Activated T-helper 1 cell treated with anti-CD3 and anti-CD28 coated beads, Interleukin-2, amount 50 U/mL, for 16 hours (primary cell): ENCODE measurements at places on chromosomes 1 and 21.

GRCh38 chr21:26800001-26800400 lies 45.2 kb downstream of the ADAMTS1 start:
- no peak for DNase-seq

DNA sequence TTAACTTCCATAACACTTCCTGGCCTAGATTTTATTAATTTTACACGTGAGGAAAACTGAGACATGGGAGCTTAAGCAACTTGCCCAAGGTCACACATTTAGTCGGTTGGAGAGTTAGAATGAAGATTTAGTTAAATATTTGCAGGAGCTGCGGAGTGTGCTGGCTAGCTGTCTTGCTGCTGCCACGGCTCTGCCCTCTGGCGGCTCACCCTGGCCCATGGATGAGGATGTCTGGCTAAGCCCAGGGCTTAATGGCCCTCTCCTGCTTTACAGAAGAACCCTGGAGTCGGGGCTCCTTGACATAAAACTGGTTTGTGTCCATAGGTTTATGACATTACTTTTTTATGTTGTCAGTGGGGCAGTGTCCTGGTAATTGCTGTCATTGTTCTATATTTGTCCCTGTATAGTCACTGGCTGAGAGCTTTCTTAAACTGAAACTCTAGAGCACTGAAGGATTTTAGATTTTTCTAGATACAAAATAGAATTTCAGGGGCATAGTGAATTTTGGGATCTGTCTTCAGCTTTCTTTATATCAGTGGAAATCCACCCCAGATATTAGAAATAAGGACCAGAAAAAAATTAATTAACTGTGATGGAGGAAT lies 88.9 kb upstream of the WLS start:
- DNase-seq = no peak

GRCh38 chr1:172754609-172755008 lies 95.7 kb downstream of the FASLG start:
- DNase-seq = no peak

- DNase-seq = no peak
Observed at GRCh38 chr21:29384683-29385359, 86.1 kb downstream of the BACH1 start.

- DNase-seq = peak; percentile 46
Observed at GRCh38 chr1:154405747-154406571, 816 bp downstream of the IL6R start.

GRCh38 chr1:24868016-24868875 lies 61.8 kb downstream of the RUNX3 start:
- no peak for DNase-seq

GRCh38 chr1:156356875-156357534 lies 12.0 kb upstream of the RHBG start:
- peak; percentile 24 for DNase-seq

- DNase-seq = no peak
Observed at GRCh38 chr1:205350691-205351141, 6.0 kb downstream of the KLHDC8A start.

- DNase-seq = no peak
Observed at GRCh38 chr1:161235957-161236775, 1.8 kb downstream of the NR1I3 start.

GRCh38 chr1:41582351-41582750 lies 97.9 kb upstream of the EDN2 start:
- no peak for DNase-seq
